K562 (cell line): ENCODE measurements at places on chromosomes 4 and X. TPM values are rescaled to one million over a fixed set of nuclear protein-coding genes. Genes with fewer than 3 reads are reported as not detected.

FAM47E gene
- total RNA-seq = 3.7 and 4.8 TPM in 2 replicates

GLRA3 gene
- 0.11 TPM in 1 of 2 replicates, not detected in the other for total RNA-seq

GRCh38 chr4:69731847-69732246 is 28.6 kb downstream of the SULT1B1 start:
- no peaks in the 10 kb centered on the region for H3K4me1 ChIP-seq
- H3K36me3 ChIP-seq = no peaks in the 10 kb centered on the region
- H3K27ac ChIP-seq = no peak overlapping the region

P2RY8 gene
- 0.31 and 0.72 TPM in 2 replicates for total RNA-seq

- H3K4me1 ChIP-seq = no peaks in the 10 kb centered on the region
- peaks cover 11% of the 10 kb centered on the region for H3K27me3 ChIP-seq
- H3K36me3 ChIP-seq = no peaks in the 10 kb centered on the region
- H3K27ac ChIP-seq = no peak overlapping the region
Measured at GRCh38 chr4:78320349-78320935, 231.1 kb upstream of the ANXA3 start.
